Stimulated activated CD4-positive, alpha-beta T cell treated with anti-CD3 and anti-CD28 coated beads, Interleukin-4, amount 100 ng/mL, for 1 hour (primary cell): ENCODE measurements at places on chromosomes 2 and 18.
A peak's percentile ranks its signal among the peaks of the same experiment; 100 is the strongest.

GRCh38 chr2:178229927-178230326, 35.6 kb downstream of the OSBPL6 start:
- DNase-seq = no peak

DNA sequence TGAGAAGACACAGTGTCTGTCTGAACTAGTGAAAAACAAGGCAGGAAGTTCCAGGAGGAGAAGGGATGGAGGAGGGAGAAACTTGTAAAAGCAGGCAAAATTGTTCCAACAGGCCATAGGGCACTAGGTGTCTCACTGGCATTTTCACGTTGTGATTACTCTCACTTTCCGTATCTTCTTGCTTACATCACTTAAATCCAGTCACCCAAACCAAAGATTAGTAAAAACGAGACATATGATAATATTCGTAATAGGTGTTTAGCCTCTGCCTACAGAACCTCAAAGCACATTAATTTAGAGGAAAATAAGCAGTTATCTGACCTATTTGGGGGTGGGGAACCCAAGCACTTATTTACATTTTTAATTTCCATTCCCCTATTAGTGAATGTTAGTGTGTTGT, 78.3 kb downstream of the POU3F3 start:
- no peak for DNase-seq

- DNase-seq = no peak
These were observed 116.8 kb downstream of the L3MBTL4 start for GRCh38 chr18:6297875-6298274.

- no peak for DNase-seq
These were observed 126.2 kb downstream of the DPP4 start for GRCh38 chr2:161947836-161948235.

GRCh38 chr2:25177211-25177611, 8.8 kb upstream of the POMC start:
- no peak for DNase-seq

DNA sequence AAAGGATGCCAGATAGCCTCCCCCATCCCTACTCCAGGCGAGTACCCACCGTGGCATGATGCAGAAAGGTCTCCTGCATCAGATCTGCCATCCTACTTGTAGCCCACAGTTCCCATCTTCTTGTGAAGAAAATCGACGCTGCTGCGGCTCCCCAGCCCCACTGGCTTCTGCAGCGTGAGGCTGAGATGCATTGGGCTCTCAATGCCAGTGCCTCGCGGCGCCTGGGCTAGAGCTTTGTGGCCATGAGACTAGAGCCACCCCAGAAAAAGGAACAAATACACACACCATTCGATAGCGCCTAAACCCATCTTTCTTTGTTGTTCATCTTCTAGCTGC, 2.8 kb downstream of the NOL4 start:
- DNase-seq = no peak

DNA sequence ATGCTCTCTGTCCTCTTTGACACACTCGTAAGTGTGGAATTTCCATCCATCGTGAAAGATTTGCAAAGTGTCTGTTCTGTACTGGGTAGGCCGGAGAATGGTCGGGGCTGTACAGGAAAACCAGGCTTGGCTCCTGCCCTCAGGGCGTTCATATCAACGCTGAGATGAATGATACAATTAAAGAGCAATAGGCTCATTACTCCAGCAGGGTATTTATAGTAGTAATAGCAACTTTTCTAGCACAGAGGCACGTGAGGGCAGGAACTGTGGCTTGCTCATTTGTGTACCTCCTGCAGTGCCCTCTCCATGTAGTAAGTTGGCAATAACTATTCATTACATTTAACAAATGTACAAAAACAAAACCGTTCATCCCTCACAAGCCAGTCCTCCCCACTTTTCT, 5.3 kb upstream of the NCK2 start:
- DNase-seq = no peak

DNA sequence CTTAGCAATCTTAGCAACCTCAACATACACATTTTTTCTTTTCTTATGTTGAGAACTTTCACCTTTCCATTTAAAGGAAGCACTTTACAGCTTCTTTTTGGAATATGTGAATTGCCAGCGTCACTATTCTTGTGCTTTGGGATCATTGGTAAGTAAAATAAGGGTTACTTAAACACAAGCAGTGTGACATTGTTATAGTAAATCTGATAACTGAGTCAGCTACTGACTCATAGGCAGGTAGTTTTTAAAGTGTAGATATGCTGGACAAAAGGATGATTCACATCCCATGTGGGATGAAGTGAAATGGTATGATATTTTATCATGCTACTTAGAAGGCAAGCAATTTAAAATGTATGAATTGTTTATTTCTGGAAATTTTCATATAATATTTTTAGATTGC, 637.2 kb downstream of the DCDC2C start:
- DNase-seq = no peak

GRCh38 chr2:3913166-3913565, 209.8 kb downstream of the DCDC2C start:
- no peak for DNase-seq

GRCh38 chr18:74283646-74284045, 8.1 kb downstream of the CYB5A start:
- no peak for DNase-seq

- DNase-seq = no peak
These were observed 360.0 kb downstream of the PTPRM start for GRCh38 chr18:7927119-7927518.

DNA sequence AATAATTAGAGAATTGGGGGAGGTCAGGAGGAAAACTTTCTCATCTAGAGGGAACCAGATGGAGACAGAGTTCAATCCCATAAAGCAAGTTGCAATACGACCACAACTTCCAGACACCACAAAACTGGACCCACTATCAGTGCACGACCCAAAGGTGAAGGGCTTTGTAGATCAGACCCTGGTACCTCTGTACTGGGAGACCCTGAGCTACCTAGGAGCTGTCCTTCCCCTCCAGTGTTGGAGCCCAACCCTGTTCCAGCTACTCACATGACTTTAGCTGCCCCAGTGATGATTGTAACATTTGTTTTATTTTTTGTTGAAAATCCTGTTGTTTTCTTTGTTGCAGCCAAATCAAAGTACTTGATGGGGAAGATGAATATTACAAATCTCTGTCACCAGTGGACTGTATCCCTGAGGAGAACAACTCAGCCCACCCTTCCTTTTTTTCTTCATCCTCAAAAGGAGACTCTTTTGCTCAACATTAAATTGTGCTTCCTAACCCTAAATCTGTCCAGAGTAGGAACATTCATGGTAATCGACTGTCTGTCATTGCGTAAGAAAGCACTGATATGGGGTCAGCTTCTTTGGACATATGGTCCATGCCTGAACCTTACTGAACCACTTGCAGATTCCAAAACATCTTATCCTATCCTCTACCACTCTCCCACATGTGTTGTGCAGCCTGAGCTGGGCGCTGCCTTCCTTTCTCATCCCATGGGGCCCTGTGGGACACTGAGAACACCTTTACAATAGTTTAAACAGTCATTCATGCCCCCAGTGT, 62.3 kb upstream of the SP5 start:
- DNase-seq = no peak

DNA sequence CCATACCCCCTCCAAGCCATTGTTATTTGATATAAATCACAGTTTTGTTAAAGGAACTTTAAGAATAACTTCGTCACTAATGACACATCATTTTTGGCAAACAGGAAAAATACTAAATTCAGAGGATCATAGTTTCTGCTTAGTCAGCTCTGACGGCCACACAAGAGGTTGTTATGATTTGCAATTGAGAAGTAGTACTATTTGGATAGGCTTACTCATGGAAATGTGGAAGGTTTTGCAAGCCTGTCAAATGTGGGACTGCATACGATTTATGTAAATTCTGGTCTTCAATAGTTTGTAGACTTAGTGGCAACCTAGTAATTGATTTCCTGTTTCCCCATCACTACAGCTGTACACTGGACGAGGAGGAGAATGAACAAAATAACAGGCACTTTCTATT, 108.1 kb downstream of the ARHGEF33 start:
- no peak for DNase-seq

GRCh38 chr2:240920783-240921231, 14.7 kb downstream of the CROCC2 start:
- no peak for DNase-seq

DNA sequence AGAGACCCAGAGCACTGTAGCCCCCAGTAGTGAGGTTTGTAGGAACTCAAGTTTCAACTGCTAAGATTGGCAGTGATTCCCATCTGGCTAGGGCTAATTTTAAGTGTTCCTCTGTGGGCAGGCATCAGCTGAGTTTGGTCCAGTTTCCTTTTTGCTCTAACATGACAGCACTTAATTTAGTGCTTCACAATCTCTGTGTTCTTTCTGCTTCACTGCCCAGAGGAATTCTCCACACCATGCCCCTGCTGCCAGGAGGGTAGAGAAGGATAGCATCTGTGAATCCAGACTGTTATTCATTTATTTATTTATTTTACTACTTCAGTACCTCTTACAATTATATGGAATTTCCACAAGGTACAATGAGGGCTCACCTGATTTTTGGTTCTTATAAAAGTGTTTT, 549.9 kb upstream of the FSIP2 start:
- DNase-seq = no peak

GRCh38 chr2:150495001-150495400, 7.5 kb upstream of the RND3 start:
- no peak for DNase-seq

GRCh38 chr18:11309172-11309571, 159.8 kb upstream of the PIEZO2 start:
- no peak for DNase-seq

DNA sequence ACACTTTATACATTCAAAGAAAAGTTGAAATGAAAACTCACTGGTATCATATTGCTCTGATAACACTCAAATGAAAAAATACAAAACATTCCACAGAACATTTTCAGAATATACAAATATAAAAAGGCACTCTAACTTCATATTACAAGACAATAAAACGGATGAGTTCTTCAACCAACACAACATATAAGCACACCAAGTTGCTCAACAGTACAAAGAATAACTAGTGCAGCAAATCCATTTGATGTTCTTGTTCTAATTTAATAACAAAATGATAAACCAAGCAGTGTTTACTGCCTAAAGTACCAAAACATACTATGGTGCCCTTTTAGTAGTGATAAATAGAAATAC, 60.8 kb upstream of the PGAP1 start:
- no peak for DNase-seq

- no peak for DNase-seq
These were observed 299.2 kb downstream of the INSIG2 start for GRCh38 chr2:118387509-118387908.

- no peak for DNase-seq
These were observed 20.7 kb upstream of the GYPC start for GRCh38 chr2:126635281-126635680.

DNA sequence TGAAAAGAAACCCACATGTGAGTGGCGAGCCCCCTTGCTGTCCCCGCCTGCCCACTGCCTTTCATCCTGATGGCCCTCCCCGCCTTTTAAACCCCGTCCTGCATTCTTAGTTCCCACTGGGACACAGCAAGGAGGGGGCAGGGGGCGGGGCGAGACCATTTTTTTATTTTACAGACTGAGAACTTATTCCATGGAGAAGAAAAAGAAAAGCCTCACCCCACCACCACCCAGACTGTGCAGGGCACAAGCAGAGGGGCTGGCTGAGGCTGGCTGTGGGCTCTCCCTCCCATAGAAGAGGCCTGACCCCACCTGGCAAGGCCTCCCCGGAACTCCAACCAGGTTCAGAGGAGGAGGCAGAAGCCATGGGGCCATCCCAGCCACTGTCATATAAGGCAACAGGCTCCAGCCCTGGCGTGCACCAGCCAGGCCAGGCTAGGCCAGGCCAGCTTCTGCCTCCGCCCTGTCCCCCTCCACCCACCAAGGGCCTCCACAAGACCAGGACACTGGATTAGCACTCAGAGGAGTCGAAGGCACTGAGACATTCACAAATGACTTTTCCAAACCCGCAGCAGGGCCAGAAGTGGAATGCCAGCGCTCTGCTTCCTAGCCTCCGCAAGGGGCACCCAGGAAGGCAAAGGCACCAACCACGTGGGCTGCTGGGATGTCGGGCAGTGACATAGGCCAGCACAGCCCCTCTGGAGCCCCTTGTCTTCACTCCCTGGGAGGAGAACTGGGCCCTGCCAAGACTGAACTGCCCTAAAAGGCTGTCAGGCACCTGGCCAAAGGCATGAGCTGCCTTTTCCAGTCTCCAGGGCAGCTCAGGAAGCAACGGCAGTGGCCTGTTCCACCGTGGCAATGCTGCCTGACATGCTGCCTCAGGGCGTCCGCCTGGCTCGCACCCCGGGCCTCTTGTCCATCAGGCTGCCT, 37.5 kb upstream of the SEMA4C start:
- DNase-seq = no peak

DNA sequence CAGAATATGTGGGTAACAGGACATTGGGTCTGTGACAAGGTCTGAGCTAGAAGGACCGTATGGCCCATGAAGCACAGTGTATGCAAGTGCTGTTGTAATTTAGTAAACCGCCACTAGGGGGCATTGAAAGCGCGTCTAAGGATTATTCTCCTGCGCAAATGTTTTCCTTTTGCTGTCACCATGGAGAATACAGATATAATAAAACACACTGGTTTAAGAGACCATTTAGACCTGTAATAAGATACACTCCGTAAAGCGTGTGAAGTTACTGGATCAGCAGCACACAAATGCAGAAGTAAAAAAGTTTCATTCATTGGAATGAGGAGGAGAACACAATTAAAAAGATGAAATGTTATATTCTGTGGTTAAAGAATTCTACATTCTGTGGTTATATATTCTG, 272.4 kb downstream of the AGAP1 start:
- DNase-seq = peak; percentile 12

DNA sequence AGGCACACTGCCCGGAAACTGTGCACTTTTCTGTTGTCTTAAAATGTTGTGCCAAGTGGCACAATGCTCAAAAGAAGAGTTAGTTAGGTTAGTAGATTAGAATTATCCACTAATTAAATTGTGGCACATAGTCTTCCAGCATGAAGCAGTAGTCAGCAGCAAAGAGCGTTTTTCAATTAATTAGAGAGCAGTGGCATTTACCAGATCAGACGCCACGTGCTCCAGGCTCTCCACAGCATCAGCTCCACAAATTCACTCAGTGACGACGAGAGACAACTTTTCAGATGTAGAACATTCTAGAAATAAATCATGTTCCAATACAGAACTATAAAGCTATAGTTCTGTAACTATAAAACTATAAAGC, 16.4 kb upstream of the RTTN start:
- no peak for DNase-seq

DNA sequence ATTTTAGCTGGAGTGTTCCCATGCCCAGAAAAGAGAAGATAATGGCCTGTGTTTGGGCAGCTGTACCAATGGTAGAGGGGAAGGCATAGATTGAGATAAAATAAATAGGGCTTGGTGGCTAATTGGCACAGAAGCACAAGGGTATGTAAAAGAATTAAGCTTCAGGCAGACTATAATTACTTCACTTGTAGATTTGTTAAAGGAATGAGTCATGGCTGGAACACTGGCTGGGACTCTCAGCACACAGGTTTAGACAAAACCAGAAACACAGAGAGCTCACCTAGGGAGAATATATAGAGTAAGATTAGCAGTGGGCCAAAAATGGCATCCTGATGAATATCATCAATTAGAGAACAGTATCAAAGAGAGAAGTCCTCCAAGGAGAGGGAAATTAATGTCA, 198.3 kb upstream of the FIGN start:
- DNase-seq = no peak

GRCh38 chr2:162390801-162391200, 46.9 kb downstream of the GCA start:
- DNase-seq = no peak

GRCh38 chr2:44838116-44838790, 103.2 kb upstream of the SIX3 start:
- DNase-seq = no peak

GRCh38 chr2:240432430-240432819, 3.0 kb upstream of the GPC1 start:
- no peak for DNase-seq
